Endothelial cell (in vitro differentiated cells): ENCODE measurements at places on chromosomes 6 and 20. TPM values are rescaled to one million over a fixed set of nuclear protein-coding genes. Genes with fewer than 3 reads are reported as not detected.

DNA sequence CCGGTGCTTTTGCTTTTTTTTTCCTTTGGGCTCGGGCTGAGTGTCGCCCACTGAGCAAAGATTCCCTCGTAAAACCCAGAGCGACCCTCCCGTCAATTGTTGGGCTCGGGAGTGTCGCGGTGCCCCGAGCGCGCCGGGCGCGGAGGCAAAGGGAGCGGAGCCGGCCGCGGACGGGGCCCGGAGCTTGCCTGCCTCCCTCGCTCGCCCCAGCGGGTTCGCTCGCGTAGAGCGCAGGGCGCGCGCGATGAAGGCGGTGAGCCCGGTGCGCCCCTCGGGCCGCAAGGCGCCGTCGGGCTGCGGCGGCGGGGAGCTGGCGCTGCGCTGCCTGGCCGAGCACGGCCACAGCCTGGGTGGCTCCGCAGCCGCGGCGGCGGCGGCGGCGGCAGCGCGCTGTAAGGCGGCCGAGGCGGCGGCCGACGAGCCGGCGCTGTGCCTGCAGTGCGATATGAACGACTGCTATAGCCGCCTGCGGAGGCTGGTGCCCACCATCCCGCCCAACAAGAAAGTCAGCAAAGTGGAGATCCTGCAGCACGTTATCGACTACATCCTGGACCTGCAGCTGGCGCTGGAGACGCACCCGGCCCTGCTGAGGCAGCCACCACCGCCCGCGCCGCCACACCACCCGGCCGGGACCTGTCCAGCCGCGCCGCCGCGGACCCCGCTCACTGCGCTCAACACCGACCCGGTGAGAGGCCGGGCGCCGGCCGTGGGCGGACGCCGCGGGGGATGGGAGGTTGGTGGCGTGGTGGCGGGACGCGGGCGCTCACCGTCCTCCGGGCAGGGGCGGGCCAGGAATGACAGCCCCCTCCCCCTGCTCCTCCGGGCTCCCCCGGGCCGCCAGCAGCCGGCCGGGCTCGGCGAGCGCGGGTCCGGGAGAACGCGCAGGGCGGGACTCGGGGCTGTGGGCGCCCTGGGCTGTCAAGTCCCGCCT, 606 bp downstream of the ID4 start:
- H3K36me3 ChIP-seq = peaks cover 3% of the 10 kb centered on the region
- DNase-seq = peak; percentile 65
- H3K27me3 ChIP-seq = peaks cover 8% of the 10 kb centered on the region

GRCh38 chr6:153145591-153145990, 14.5 kb upstream of the RGS17 start:
- H3K27ac ChIP-seq = no peak overlapping the region
- no peak overlapping the region for H3K4me3 ChIP-seq
- H3K27me3 ChIP-seq = peaks cover 2% of the 10 kb centered on the region
- H3K36me3 ChIP-seq = no peaks in the 10 kb centered on the region

DNA sequence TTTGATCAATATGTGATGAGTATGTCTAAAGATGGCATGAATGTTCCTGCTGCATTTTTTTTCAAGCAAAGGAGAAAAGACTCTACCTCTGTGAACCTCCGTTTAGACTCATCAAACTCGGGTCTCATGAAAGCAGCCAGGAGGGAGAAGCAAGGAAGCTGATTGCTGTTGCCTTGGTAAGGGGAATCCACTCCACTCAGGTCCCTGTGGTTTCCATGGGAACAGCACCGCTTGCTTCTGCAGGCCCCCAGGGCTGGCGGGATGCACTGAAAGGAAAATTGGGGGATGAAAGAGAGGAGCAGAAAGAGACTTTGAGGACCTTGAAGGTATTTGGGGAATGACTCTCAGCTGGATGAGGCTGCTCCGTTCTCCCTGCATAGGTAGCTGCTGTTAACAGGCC, 249.6 kb upstream of the RIN2 start:
- no peaks in the 10 kb centered on the region for H3K4me1 ChIP-seq
- no peak overlapping the region for H3K27ac ChIP-seq
- no peak overlapping the region for H3K4me3 ChIP-seq
- no peak for DNase-seq

DNA sequence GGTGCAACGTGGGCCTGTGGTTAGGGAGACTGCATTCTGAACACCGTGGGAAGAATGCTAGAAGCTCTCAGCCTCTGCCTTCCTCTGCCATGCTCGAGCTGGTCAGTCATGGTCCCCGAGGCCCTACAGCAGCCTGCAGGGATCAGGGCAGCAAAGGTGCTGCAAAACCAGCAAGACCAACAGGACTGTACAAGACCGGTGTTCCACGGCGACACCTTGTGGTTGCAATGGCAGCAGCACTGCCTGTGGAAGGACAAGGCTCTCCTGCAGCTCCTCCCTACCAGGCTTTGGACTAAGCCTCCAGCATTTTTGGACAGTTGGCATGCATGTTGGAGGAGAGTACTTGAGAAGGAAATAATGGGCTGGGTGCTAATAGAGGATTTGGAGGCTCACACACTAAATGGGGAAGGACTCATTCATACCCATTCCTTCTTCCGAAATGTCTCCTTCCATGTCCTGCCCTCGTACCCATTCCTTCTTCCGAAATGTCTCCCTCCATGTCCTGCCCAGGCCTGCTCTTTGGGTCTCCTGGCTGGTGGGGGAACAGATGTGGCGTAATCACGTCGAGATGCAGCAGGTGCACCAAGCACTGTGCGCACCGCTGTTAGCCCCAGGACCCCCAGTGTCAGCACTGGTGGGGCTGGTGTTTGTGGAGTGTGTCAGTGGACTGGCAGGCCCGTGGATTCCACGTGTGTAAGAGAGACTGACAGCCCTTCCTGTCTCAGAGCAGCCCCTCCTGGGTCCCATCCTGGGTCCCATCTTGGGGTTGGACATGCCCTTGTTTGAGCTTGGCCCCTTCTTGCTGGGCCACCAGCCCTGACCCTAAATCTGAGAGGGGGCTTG, 18.6 kb upstream of the MYT1 start:
- no peak for DNase-seq
- no peak overlapping the region for H3K27ac ChIP-seq
- peaks cover 3% of the 10 kb centered on the region for H3K4me1 ChIP-seq
- H3K27me3 ChIP-seq = peaks cover 7% of the 10 kb centered on the region

DNA sequence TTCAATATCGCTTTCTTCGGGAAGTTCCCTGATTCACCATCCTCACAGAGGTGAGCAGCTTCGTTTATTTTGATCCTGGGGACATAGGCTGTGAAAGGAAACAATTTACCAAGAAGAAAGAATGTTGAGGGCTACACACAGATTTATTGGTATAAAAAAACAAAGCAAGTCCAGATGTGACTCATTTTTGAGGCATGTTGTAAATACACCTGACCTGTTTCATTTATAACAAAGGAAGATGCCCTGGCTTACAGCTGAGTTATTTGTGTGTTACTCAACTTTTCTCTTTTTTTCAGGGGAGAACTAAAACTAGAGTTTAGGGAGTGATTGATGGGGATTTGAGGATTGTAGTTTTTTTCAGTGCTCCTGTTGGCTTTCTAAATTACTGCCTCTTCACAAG, 489.5 kb downstream of the CBLN4 start:
- no peak overlapping the region for H3K27ac ChIP-seq
- H3K4me1 ChIP-seq = no peaks in the 10 kb centered on the region
- no peak for DNase-seq
- peaks cover 3% of the 10 kb centered on the region for H3K36me3 ChIP-seq

DNA sequence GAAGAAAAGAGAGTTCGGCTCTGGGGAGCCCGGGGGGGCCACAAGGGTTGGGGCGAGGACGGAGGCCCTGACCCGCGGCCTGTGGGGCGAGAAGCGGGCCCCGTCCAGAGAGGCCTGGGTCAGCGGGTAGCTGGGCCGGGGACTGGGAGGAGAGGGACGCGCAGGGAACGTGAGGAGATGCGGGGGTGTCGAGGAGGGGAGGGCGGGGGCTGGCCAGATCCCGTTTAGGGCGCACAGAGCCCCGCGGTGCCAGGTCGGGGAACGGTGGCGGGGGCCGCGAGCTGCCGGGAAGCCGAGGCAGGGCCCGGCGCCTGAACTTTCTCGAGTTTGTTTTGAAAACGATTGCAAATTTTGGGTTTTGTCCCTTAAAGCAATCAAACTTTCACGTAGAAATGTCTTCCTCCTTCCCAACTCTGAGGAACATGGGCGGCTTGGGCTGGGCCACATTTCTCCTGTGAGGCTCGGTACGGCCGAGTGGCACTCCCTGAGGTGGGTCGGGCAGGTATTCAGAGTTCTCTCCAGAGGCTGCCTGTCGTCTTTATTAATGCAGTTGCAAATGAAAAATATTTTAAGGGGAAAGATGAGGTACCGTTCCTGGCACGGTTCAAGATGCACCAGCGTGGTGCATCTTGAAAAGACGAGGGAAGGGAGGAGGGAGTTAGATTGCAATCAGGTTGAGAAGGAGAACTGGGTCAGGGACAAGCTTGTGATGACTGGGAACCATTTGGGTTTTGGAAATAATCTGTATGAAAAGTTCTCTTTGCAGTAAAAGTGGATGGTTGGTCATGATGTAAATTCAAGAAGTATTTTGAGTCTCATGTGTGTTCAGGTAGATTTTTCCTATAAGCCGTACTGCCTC, 972 bp downstream of the RNF8 start:
- peaks cover 30% of the 10 kb centered on the region for H3K4me1 ChIP-seq
- peak; percentile 33 for DNase-seq
- peaks cover 3% of the 10 kb centered on the region for H3K27me3 ChIP-seq
- peak overlapping the region; percentile 1 for H3K27ac ChIP-seq

DNA sequence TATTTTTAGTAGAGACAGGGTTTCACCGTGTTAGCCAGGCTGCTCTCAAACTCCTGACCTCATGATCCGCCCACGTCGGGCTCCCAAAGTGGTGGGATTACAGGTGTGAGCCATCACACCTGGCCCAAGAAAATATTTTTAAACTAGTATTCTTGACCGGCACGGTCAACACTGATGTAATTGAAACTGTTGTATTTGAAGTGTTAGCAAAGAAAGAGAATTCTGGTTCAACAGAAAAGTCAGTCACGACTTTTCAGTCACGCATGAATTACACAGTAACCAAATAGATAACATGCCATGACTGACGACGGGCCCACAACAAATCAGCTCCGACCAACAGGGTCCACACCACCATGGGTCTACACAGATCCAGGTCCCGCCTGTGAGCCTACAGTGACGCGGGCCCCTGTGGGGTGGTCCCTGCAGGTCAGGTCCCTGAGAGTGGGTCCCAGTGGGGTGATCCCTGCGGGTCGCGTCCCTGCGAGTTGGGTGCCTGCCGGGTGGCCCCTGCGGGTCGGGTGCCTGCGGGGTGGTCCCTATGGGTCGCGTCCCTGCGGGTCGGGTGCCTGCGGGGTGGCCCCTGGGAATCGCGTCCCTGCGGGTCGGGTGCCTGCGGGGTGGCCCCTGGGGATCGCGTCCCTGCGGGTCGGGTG, 1.0 kb downstream of the GMEB2 start:
- DNase-seq = peak; percentile 26
- peaks cover 9% of the 10 kb centered on the region for H3K36me3 ChIP-seq
- H3K4me3 ChIP-seq = peak overlapping the region; percentile 82
- H3K4me1 ChIP-seq = peaks cover 19% of the 10 kb centered on the region

- H3K27ac ChIP-seq = no peak overlapping the region
- no peak overlapping the region for H3K4me3 ChIP-seq
- H3K4me1 ChIP-seq = no peaks in the 10 kb centered on the region
- H3K27me3 ChIP-seq = no peaks in the 10 kb centered on the region
- H3K36me3 ChIP-seq = no peaks in the 10 kb centered on the region
- no peak for DNase-seq
These were observed 7.2 kb downstream of the BTBD9 start for GRCh38 chr6:38632490-38632889.

GRCh38 chr20:9160757-9161156, 91.9 kb downstream of the PLCB4 start:
- no peak overlapping the region for H3K4me3 ChIP-seq
- H3K27me3 ChIP-seq = no peaks in the 10 kb centered on the region
- no peaks in the 10 kb centered on the region for H3K4me1 ChIP-seq
- H3K36me3 ChIP-seq = no peaks in the 10 kb centered on the region

GRCh38 chr20:20364593-20365479, 3.1 kb upstream of the INSM1 start:
- H3K4me3 ChIP-seq = no peak overlapping the region
- peaks cover 6% of the 10 kb centered on the region for H3K4me1 ChIP-seq
- DNase-seq = no peak
- no peak overlapping the region for H3K27ac ChIP-seq

DNA sequence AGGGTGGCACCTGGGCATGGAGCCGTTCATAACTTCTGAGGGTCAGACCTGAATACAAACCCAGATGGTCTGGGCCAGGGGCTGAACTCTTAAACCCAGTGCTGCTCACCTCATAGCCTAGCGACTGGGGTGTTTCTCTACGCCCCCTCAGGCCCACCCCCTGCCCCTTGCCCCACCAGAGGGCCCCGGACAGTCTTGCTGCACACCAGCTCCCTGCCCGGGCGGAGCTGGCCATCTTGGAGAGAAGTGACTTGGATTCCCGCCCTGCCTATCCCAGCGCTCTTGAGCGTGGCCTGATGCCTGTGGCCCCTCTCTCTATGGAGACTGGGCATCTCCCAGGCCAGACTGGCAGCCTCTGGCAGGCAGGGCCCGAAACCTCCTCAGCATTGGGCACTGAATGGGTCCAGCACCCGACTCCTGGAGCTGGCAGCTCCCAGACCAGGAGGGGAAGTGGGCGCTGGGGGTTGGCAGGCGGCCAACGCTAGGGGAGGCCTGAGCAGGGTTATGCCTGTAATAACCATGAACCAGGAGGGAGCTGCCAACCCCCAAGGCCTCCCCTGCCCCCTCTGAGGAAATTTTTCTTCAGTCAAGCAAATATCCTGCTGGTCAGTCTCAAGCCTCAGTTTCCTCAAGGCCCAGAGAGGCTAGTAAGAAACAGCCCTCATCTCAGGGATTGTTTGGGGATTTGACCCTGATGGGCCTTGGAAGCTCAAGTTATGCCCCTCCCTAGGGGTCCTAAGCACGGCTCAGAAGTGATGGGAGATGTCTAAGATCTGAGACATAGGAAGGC, 169.5 kb downstream of the VEGFA start:
- H3K36me3 ChIP-seq = peaks cover 8% of the 10 kb centered on the region
- peak overlapping the region; percentile 57 for H3K4me3 ChIP-seq
- DNase-seq = no peak

DNA sequence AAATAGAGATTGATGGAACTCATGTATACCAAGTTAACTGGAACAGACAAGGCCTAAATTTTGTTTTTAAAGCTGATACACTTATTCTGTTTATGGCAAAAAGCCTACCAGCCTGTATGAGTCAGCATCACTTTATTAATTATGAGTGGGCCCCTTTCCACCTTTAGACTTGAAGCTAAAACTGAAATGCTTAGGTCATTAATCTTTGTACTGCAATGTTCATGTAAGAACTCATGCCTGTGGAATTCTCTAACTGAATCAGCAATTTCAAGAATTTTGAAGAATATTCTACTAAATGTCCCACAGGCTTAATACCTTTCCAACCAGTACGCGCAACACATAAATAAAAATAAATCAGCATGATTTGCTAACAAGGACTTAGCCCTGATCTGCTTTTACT, 140.2 kb upstream of the PHACTR1 start:
- H3K27me3 ChIP-seq = peaks cover 3% of the 10 kb centered on the region
- peaks cover 2% of the 10 kb centered on the region for H3K4me1 ChIP-seq
- no peaks in the 10 kb centered on the region for H3K36me3 ChIP-seq

GRCh38 chr20:59903621-59904020, 29.8 kb downstream of the SYCP2 start:
- no peaks in the 10 kb centered on the region for H3K4me1 ChIP-seq
- H3K4me3 ChIP-seq = no peak overlapping the region
- no peak overlapping the region for H3K27ac ChIP-seq
- no peaks in the 10 kb centered on the region for H3K36me3 ChIP-seq

GRCh38 chr6:16872543-16873235, 111.4 kb upstream of the ATXN1 start:
- peaks cover 3% of the 10 kb centered on the region for H3K4me1 ChIP-seq
- DNase-seq = no peak
- H3K36me3 ChIP-seq = no peaks in the 10 kb centered on the region
- no peaks in the 10 kb centered on the region for H3K27me3 ChIP-seq
- H3K27ac ChIP-seq = no peak overlapping the region
- H3K4me3 ChIP-seq = no peak overlapping the region

Gene SPATS1
- total RNA-seq = not detected

Gene DBNDD2
- total RNA-seq = 2.0 TPM

Gene CFAP61
- not detected for total RNA-seq

Gene RAE1
- 32.1 TPM for total RNA-seq

Gene EFCAB8
- 1.1 TPM for total RNA-seq
